SW 1271 (cell line): ENCODE measurements at places on chromosomes 13 and 19.

DNA sequence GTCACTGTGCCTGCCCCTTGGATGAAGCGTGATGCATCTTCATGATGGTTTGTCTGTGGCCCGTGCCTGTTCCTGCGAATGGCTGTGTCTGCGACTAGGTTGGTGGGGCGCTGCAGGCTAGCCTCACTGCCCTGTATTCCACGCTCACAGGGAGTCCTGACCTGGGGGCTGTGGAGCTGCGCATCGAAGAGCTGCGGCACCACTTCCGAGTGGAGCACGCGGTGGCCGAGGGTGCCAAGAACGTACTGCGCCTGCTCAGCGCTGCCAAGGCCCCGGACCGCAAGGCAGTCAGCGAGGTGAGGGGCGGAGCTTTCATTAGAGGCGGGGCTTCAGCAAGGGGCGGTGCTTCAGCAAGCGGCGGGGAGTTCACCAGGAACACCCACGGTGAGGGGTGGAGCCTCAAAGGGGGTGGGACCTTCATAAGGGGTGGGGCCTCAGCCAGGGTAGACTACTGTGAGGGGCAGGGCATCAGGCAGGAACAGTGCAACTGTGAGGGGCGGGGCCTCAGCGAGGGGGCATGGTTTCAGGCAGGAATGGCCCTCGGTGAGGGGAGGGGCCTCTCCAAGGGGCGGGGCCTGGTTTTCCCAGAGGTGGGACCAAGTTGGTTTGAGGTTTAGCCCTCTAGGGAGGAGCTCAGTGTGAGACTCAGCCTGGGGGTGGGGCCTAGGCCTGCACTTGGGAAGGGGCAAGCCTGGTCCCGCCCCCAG is 17.2 kb downstream of the PKN1 start:
- DNase-seq = peak; percentile 58

DNA sequence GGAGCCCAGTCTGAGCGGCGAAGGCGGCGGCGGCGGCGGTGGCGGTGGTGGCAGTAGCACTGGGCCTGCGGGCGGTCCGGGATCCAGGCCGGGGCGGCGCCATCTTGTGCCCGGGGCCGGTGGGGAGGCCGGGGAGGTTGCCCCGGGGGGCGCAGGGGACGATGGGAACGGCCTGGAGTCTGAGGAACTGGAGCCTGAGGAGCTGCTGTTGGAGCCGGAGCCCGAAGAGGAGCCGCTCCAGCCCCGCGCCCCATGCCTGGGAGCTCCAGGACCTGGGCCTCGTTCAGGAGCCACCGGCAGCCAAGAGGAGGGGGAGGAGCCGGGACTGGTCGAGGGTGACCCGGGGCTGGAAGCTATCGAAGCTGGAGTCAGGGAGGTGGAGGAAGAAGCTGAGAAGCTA is 11.6 kb downstream of the ZNF28 start:
- DNase-seq = no peak

DNA sequence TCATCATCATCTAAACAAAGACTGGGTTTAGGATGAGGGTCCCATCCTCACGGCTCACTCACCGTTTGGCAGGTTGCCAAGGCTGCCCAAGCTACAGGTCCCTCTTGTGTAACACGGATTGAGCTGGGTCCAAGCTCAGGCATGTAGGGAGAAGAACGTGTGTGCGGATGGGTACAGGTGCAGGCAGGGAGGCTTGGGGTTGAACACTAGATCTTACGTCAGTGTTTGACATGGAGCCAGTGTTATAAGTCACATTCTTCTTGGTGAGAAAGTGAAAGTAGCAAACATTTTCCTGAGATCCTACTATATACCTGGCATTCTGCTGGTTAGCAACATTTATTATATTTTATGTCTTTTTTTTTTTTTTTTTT is 136.8 kb upstream of the RNF113B start:
- no peak for DNase-seq

- no peak for DNase-seq
These were observed 3.7 kb upstream of the PLAUR start for GRCh38 chr19:43673637-43674036.

DNA sequence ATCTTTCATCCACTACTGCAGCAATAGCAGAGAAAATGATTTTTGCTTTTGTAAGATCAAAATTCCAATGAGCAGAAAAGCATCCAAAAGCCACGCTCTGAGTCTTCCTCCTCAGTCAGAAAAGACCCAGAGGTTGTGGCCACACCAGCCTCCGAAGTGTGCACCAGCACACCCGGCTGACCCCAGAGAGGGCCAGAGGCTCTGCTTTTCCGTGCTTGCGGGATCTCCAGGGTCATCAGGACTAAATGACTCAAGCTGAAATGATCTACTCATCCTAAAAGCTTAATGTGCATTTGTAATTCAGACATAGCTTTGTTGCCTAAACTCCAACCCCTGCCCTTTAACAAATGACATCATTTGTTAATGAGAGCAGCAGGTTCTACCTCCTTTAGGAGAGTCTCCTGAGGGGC is 16.5 kb downstream of the RXFP2 start:
- DNase-seq = no peak

GRCh38 chr19:6459262-6460098 is at the start of gene SLC25A23:
Gene SLC25A23, minus strand, starts transcription at chr19:6459792. Its CDS starts 164 bp downstream, at chr19:6459628.
- DNase-seq = no peak

- DNase-seq = no peak
These were observed 181.4 kb upstream of the TUBA3C start for GRCh38 chr13:19362946-19363510.

GRCh38 chr19:13633109-13633508 is 126.8 kb upstream of the CACNA1A start:
- DNase-seq = no peak
